ENCODE measurements at places on chromosomes 2 and 18.

- DNase-seq = no peak
Measured at GRCh38 chr18:73283788-73284187, 416.0 kb upstream of the NETO1 start.

- no peak for DNase-seq
Measured at GRCh38 chr2:62506421-62506750, 391 bp upstream of the TMEM17 start.

- no peak for DNase-seq
Measured at GRCh38 chr2:149075105-149075504, 36.6 kb downstream of the LYPD6B start.

DNA sequence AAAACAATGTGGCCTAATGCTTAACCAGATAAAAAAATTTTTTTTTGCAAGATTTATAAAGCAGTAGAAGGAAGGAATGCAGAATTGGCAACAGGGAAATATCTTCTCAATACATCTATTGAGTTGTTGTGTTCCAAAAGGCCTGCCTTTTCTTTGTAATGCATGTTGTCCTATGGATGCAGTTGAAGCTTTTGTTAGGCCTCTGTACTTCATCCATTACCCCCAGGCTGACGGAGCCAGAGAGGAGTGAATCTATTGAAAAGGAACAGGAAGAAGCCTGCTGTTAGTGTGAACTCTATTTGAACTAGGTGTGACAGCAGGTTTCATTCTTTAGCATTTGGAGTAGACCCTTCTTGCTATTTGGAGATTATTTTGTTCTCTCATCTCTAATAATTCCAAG is 56.5 kb downstream of the MTX2 start:
- DNase-seq = no peak

- DNase-seq = peak; percentile 50
Measured at GRCh38 chr2:47264143-47264542, 109.0 kb upstream of the STPG4 start.

DNA sequence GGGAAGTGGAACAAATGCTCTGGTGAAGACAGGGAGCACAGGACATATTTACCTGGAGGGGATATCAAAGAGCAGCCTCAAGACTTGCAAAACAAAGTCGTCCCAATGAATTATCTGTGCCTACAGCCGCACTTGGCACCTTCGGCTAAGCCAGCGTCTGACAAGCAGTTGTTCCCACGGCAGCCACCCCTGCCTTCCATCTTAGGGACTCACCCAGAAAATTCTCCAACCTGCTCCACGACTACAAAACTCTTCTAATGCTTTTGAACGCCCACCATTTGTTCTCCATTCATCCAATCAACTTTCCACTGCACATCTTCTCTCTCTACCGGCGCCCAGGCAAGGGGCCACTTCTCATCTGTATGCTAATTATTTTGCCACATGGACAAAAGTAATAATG is 7.0 kb downstream of the MYT1L start:
- no peak for DNase-seq

- no peak for DNase-seq
Measured at GRCh38 chr2:128438091-128438490, 119.4 kb upstream of the HS6ST1 start.

GRCh38 chr18:35047697-35048292 is 6.6 kb downstream of the MAPRE2 start:
- no peak for DNase-seq

DNA sequence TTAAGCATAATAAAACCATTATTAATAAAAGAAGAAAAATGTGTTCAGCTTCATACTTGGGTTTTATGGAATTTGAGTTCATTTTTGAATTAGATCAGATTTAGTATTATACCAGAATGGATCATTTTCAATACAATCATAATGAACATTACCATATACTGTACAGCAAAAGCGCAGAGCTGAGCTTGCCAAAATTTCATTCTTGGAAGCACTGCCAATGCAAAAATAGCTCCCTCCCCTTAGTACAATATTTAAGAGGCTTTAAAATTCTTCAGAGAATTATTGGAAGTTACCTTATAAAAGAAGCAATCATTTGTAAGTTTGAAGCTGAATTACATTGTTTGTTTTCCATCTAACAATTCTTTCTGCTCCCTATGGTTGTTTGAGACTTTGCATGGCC is 938.1 kb upstream of the SLC39A10 start:
- no peak for DNase-seq

DNA sequence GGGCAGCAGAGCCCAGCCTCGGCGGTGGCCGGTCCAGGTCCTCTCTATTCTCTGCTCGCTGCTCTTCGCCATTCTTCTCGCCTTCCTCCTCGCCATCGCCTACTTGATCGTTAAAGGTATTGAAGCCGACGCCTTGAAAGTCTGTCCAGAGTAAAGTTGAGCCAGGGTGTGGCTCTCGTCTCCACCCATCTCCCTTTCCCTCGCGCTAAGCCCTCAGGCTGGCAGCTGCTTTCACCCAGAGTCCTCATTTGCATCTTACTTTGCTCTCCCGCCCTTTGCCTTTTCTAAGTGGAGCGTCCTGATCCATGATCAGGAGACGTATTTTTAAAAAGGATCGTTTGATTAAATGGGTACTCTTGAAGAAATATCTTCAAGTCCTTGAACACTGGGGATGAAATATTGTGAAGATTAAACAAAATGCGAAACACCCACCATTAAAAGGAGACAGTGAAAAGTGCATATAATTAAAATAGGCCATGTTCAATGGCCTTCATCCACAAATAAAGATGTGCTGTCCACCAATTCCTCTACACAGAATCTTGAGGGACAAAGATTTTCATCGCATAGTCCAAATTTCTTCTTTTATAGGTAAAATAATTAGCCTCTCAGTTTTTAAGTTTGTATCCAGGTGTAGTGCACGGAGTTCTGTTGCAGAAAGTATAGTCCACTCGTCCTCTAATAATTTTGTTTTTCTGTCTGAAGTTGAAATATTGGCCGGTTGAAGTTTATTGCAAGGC is 657 bp downstream of the ARL6IP6 start:
- DNase-seq = no peak

DNA sequence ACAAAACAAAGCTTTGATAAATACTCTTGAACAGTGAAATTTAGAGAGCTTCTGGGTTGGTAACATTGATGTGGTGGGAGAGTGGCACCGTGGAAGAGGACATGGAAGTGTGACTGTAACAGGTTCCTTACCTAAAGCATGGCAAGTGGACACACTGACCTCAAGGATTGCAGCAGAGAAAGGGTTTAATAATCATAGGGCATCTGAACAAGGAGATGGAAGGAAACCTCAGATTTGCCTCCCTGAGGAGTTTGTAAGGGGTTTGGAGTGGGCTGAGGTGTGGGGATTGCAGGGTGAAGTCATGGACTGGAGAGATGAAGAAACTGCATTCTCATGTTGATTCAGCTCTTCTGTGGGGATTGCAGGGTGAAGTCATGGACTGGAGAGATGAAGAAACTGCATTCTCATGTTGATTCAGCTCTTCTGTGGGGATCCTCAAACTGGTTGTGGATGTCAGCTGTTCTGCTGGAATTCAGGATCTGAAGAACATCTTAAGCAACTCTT is 83.8 kb upstream of the TLK1 start:
- DNase-seq = no peak

GRCh38 chr18:21991886-21992285 is 177.5 kb upstream of the GATA6 start:
- DNase-seq = no peak
